Muscle of arm (tissue), 14 donors: ENCODE measurements at places on chromosomes 12 and 14. TPM values are rescaled to one million over a fixed set of nuclear protein-coding genes. Genes with fewer than 3 reads are reported as not detected.

The CCDC197 gene
- not detected for polyA plus RNA-seq

The LTB4R2 gene
- polyA plus RNA-seq, result 1.8 TPM

The GLIPR1L1 gene
- polyA plus RNA-seq, result not detected

The KRT78 gene
- not detected for polyA plus RNA-seq

The SERPINA10 gene
- 0.04 TPM for polyA plus RNA-seq

The INF2 gene
- polyA plus RNA-seq, result 30.6 TPM

The OR4E2 gene
- polyA plus RNA-seq, result not detected

The PLCZ1 gene
- polyA plus RNA-seq, result not detected

The SNW1 gene
- 78.5 TPM for polyA plus RNA-seq

The PZP gene
- polyA plus RNA-seq, result not detected

The PLXNC1 gene
- polyA plus RNA-seq, result 25.4 TPM

The PRKD1 gene
- polyA plus RNA-seq, result 26.1 TPM

The SOX5 gene
- 2.5 TPM for polyA plus RNA-seq

The IFNG-AS1 gene
- polyA plus RNA-seq, result 0.53 TPM

The LMO3 gene
- polyA plus RNA-seq, result 3.3 TPM

The TEX22 gene
- 0.75 TPM for polyA plus RNA-seq

The NANOG gene
- polyA plus RNA-seq, result 0.10 TPM

The OR4K5 gene
- not detected for polyA plus RNA-seq

The DPPA3 gene
- polyA plus RNA-seq, result not detected

The KLRD1 gene
- polyA plus RNA-seq, result 0.50 TPM

The EML5 gene
- polyA plus RNA-seq, result 1.3 TPM

The CLEC6A gene
- not detected for polyA plus RNA-seq

The PROX2 gene
- 0.64 TPM for polyA plus RNA-seq

The KRT82 gene
- not detected for polyA plus RNA-seq

The PRB2 gene
- polyA plus RNA-seq, result not detected

The GNPTAB gene
- 19.2 TPM for polyA plus RNA-seq

The PRH2 gene
- polyA plus RNA-seq, result not detected

The TMPRSS12 gene
- polyA plus RNA-seq, result not detected

The KCNC2 gene
- 0.42 TPM for polyA plus RNA-seq

The GARIN6 gene
- not detected for polyA plus RNA-seq

The VRTN gene
- 0.47 TPM for polyA plus RNA-seq

The NXPH4 gene
- not detected for polyA plus RNA-seq

The TMX1 gene
- 37.1 TPM for polyA plus RNA-seq

The MARK3 gene
- 55.5 TPM for polyA plus RNA-seq
